NCI-H1092 (cell line): ENCODE measurements at places on chromosomes 13 and 19.

- DNase-seq, result no peak
Measured at GRCh38 chr13:51222686-51223559, 725 bp downstream of the FAM124A start.

GRCh38 chr13:99297331-99297730, 9.9 kb downstream of the GPR183 start:
- DNase-seq, result no peak

GRCh38 chr13:42048342-42048683, at the start of gene DGKH:
TSS of gene DGKH (plus strand) at chr13:42048648. CDS start at chr13:42048774, 126 bp downstream.
- no peak for DNase-seq

DNA sequence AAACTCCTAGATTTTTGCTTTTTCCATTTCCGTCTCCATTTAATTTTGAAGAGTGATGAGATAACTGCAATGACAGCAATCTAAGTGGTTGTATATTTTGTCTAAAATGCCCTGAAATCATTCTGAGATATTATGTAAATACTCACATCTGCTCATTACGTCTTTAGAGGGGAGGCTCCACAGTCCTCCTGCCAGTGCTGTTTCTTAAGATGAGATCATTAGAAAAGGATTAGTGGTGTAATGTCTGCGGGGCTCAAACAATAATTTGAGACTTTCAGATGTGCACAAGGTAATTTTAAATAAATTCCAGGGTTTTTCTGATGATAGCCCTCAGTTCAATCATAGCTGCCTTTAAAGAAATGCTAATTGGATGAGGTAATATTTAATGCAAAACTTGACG, 437.9 kb downstream of the FOXO1 start:
- no peak for DNase-seq

DNA sequence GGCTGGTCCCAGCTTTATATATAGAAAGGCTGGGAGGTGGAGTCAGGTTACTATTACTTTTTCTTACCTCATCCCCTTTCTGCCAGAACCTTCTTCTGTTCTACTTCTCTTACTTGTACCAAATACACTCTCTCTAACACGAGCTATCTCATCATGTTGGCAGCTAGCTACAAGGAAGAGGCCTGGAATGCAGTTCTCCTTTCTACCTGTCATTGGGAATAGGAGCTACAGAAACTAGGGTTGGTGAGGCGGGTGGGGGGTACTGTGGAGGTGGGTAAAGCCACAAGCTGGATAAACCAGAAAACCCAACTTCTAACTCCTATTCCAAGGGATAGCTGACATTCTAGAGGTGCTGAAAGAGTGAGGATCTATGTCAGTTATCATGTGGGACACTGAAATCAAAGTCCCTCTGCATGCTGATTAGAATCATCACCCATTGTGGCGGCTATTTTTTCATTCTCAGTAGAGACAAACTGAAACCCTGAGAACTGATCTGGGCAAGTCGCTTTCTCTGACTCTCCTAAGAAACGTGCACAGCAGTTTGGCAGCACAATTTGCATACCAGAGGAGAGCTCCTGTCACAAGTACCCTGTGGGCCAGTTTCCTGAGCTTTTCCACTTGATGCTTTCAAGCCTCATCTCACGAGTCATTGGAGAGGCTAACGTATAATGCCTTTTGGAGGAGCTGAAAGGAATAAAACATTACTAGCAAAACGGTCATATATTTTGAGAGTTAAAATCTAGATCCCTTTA, 358.1 kb downstream of the ENOX1 start:
- no peak for DNase-seq

GRCh38 chr13:43445668-43446067, 341.1 kb downstream of the ENOX1 start:
- DNase-seq, result no peak

- DNase-seq, result no peak
Measured at GRCh38 chr13:98651744-98652143, 74.8 kb upstream of the STK24 start.

- DNase-seq, result no peak
Measured at GRCh38 chr13:91145571-91146205, 201.8 kb upstream of the MIR17HG start.

DNA sequence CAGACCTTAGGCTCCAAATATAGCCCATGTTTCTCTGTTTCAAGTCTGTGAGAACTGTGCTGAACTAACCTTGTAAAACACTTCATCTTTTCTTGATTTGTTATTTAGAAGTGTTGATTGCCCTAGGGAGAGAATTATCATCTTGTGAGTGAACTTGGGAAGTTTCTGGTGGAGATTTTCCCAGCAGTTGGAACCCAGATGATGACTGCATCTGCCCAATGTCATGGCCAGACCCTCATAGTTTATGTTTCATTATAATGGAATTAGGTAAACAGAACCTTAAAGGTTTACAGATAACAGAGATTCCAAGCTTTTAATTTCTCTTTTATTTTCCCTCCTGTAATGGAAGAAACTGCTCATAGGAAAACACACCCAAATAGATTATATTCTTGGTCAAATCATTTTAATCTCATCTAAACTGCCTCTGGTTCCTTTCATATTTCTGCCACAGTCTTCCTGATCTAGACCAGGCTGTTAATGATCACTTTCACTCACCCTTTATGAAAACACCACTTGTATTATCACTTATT, 569.1 kb downstream of the KCTD12 start:
- DNase-seq, result no peak

DNA sequence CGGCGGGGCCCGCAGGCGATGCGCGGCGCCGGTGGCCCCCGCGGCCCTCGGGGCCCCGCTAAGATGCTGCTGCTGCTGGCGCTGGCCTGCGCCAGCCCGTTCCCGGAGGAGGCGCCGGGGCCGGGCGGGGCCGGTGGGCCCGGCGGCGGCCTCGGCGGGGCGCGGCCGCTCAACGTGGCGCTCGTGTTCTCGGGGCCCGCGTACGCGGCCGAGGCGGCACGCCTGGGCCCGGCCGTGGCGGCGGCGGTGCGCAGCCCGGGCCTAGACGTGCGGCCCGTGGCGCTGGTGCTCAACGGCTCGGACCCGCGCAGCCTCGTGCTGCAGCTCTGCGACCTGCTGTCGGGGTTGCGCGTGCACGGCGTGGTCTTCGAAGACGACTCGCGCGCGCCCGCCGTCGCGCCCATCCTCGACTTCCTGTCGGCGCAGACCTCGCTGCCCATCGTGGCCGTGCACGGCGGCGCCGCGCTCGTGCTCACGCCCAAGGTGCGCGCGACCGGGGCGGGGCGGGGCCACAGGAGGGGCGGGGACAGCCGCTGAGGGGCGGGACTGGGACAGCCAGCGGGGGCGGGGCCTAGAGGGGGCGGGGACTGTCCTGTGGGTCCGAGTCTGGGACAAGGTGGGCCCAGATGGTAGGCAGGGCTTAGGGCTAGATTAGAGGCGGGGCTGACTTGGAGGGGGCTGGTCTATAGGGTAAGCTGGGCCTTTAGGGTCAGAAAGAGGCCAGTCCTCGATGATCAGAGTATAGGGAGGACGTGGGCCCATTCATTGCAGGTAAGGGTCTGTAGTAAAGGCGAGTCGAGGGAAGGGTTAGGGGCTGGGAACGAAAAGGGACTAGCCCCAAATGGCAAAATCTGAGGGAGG, 5.1 kb downstream of the GRIN2D start:
- DNase-seq, result peak; percentile 56

DNA sequence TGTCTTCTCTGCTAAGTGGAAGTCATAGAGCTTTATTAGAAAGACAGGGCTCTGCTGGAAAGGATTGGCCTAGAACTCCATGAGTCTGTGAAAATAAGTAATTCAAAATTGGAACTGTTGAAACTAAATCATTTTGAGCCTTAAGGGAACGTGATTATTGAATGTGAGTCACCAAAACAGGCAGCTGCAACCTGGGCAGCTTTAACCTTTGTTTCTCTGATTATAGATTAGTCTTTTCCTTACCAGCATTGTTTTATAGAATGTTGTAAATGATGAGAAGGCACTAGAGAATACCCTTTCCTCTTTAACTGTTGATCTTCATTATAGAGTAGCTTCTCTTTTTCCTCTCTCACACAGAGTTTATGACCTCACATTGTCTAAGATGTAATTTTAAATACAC, 638.8 kb upstream of the SLITRK6 start:
- no peak for DNase-seq

GRCh38 chr19:48997972-48998371, 4.3 kb downstream of the RUVBL2 start:
- peak; percentile 9 for DNase-seq

GRCh38 chr19:16569609-16570320, 2.5 kb downstream of the SLC35E1 start:
- DNase-seq, result no peak

- no peak for DNase-seq
Measured at GRCh38 chr13:32200741-32201140, 114.4 kb downstream of the ZAR1L start.

GRCh38 chr19:29660835-29661234, 4.4 kb upstream of the PLEKHF1 start:
- DNase-seq, result no peak

- DNase-seq, result no peak
Measured at GRCh38 chr19:45866400-45867176, 2.5 kb downstream of the FOXA3 start.

- DNase-seq, result no peak
Measured at GRCh38 chr19:54451331-54451871, 2.4 kb downstream of the LENG8 start.

DNA sequence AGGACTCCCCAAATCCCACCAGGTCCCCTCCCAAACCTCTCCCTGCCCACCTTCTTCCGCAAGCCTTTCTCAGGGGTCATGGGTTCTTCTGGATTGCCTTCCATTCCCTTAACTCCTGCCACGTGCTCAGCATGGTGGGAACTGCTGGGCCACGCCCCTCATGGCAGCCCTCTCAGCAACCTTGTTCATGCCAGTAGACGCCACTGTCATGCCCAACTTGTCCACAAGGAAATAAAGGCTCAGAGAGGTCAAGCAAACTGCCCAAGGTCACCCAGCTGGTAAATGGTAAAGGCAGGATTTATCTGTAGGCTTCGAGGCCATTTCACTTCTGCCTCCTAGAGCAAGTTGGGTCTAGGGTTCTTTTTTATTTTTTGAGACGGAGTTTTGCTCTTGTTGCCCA, 10.9 kb downstream of the PRAM1 start:
- no peak for DNase-seq

DNA sequence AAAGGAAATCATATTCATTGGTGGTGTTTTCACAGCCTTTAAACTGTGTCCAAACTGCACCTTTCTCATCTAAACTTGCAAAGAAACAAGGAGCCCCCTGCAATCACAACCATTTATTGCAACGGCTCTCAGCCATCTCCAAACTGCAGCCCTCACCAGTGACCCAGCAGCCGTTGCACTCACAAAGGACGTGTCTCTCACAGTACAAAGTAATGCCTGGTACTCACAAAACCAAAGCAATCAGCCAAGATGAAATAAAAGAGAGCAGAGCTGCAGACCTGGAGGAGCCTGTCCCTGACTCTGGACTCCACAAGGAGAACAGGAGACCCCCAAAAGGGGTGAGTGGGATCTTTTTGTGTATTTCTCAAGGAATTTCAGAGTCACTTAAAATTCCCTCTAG, 20.2 kb upstream of the CEACAM21 start:
- DNase-seq, result no peak

DNA sequence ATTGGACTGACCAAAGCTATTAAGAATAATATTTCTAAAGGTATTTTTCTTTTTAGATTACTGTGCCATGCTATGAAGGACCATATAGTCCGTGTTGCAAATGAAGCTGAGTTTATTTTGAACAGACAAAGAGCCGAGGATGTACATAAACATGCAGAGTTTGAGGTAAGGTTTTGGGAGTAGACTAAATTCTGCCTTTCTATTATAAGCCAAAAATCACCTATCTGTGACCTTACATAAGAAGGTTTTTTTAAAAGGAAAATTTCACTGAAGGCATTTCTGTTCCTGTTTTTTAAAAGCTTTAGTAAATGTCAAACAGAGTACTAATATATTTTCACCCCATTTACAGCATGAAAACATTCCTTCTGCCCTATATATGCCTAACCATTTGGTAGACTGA, 127.4 kb downstream of the MAB21L1 start:
- DNase-seq, result no peak

DNA sequence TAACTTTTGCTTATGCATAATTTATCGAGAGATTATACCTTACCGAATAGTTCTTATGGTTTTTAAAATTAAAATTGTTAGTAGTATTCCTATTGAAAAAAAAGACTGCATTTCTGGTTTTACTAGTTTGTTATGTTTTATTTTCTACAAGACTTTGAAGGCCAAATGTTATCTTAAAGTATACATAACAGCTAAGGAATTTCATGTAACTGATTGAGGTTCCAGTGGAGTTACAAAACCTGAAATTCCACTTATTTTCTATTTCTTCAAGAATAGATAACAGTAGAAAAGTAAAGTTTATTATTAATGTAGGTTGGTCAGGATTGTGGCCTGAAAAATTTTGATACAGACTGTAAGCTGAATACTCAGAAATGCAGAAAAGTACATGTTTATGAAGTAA, 1216.0 kb upstream of the PCDH20 start:
- DNase-seq, result no peak

GRCh38 chr13:35848336-35849255, 282.6 kb downstream of the DCLK1 start:
- DNase-seq, result no peak

- DNase-seq, result no peak
Measured at GRCh38 chr19:55101261-55101660, 16.2 kb downstream of the PPP1R12C start.

DNA sequence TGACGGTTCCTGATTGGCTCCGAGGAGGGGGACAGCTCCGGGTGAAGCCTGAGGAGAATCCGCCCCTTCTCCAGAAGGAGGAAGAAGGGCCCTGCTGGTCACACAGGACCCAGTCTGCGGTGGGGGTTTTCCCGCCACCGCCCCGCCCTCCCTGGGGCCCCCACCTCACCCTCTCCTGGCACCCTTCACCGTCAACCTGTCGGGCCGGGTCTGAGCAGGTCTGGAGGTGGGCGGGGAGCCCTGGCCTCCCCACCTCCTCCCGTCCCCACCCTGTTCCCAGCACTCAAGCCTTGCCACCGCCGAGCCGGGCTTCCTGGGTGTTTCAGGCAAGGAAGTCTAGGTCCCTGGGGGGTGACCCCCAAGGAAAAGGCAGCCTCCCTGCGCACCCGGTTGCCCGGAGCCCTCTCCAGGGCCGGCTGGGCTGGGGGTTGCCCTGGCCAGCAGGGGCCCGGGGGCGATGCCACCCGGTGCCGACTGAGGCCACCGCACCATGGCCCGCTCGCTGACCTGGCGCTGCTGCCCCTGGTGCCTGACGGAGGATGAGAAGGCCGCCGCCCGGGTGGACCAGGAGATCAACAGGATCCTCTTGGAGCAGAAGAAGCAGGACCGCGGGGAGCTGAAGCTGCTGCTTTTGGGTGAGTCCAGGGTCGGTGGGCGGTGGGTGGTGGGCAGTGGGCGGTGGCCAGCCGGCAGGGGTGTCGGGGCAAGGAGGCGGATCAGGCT, at the start of gene GNA15:
Gene GNA15 (plus strand): TSS at position 73 of the 723 bp plus-strand sequence. CDS start 418 bp downstream, at position 491.
- no peak for DNase-seq

- no peak for DNase-seq
Measured at GRCh38 chr13:33438918-33439317, 153.4 kb upstream of the STARD13 start.
